Kidney (tissue), 22 donors: ENCODE measurements at places on chromosomes 2 and 18.

- H3K4me3 ChIP-seq = no peak overlapping the region
- no peaks in the 10 kb centered on the region for H3K27me3 ChIP-seq
- no peak overlapping the region for H3K27ac ChIP-seq
- DNase-seq = no peak
Observed at GRCh38 chr18:70139138-70139537, 66.3 kb downstream of the RTTN start.

GRCh38 chr2:30932870-30933269 is 125.6 kb upstream of the CAPN13 start:
- no peak overlapping the region for H3K27ac ChIP-seq
- DNase-seq = no peak
- no peak overlapping the region for H3K4me3 ChIP-seq
- no peaks in the 10 kb centered on the region for H3K4me1 ChIP-seq
- H3K27me3 ChIP-seq = no peaks in the 10 kb centered on the region

DNA sequence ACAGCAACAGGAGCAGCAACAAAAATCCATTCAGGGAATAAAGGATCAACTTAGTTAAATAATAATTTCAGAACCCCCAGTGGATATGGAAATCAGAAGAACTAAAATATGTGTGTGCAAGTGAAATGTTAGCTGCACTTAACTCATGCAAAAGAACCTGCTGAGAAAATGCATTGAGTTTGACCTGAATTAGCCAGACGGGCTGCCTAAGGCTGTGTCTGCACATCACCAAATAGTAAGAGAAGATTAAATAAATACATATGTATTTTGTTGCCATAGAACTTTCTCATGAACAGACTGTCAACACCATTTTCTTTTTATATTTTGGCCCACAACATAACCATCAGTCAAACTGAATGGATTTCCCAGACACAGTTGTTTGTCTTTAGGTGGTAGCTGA is 262.0 kb upstream of the PIK3C3 start:
- no peaks in the 10 kb centered on the region for H3K4me1 ChIP-seq
- no peak overlapping the region for H3K27ac ChIP-seq
- H3K36me3 ChIP-seq = no peaks in the 10 kb centered on the region
- H3K4me3 ChIP-seq = no peak overlapping the region

GRCh38 chr2:238019962-238020361 is 40.8 kb upstream of the SCLY start:
- no peak overlapping the region for H3K27ac ChIP-seq
- no peaks in the 10 kb centered on the region for H3K27me3 ChIP-seq
- no peak overlapping the region for H3K4me3 ChIP-seq
- no peaks in the 10 kb centered on the region for H3K36me3 ChIP-seq

- DNase-seq = no peak
- no peak overlapping the region for H3K4me3 ChIP-seq
- H3K4me1 ChIP-seq = no peaks in the 10 kb centered on the region
- H3K27me3 ChIP-seq = no peaks in the 10 kb centered on the region
- H3K27ac ChIP-seq = no peak overlapping the region
Observed at GRCh38 chr2:68734176-68734575, 435 bp upstream of the ARHGAP25 start.

DNA sequence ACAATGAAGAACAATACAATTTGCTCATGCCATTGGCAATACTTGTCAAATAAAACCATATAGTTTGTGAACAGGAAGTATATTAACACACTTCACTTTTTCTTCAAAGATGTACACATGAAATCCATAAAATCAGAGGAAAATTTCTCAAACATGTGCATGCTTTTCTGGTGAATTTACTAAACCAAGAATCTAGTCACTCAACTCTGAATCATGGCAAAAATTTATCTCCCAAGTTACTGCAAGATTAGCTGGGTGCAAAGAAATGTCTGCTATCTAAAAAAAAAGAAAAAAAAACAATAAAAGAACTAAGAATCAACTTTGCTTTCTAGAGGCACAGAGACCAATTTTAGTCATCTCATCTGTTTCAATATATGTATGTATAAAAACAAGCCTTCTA is 419.2 kb downstream of the NR4A2 start:
- H3K27ac ChIP-seq = no peak overlapping the region
- no peaks in the 10 kb centered on the region for H3K4me1 ChIP-seq
- H3K27me3 ChIP-seq = no peaks in the 10 kb centered on the region
- no peak overlapping the region for H3K4me3 ChIP-seq
- DNase-seq = no peak

DNA sequence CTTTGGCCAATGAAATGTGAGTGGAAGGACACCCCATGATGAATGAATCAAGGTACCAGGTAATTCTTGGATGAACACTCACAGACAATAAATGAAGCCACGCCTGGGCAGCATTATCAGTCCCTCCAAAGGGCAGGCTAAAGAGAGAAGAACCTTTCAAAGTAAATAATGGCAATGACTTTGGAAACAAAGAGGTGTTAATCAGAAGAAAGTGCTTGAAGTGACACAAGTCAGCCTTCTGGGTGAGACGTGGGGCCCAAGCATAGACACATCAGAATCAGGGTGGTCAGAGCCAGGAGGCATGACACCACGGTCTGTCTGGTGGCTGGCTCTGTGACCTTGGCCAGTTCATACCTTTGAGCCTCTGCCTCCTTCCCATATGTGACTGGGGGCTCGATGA is 103.3 kb downstream of the POLR1A start:
- no peaks in the 10 kb centered on the region for H3K27me3 ChIP-seq
- H3K36me3 ChIP-seq = no peaks in the 10 kb centered on the region
- peaks cover 16% of the 10 kb centered on the region for H3K4me1 ChIP-seq
- no peak for DNase-seq
- H3K4me3 ChIP-seq = no peak overlapping the region

DNA sequence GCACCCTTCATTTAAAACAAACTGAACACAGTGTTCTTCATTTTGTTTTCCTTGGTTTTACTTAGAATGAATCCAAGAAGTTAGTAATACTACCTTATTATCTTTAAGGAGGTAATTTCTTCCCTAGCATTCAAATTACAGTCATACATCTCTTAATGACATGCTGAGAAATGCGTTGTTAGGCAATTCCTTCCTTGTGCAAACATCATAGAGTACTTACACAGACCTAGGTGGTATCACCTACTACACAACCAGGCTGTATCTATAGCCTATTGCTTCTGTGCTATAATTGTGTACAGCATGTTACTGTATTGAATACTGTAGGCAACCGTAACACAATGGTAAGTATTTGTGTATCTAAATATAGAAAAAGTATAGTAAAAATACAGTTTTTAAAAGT is 8.4 kb upstream of the CABYR start:
- H3K27me3 ChIP-seq = no peaks in the 10 kb centered on the region
- no peak overlapping the region for H3K4me3 ChIP-seq
- no peaks in the 10 kb centered on the region for H3K36me3 ChIP-seq
- no peak overlapping the region for H3K27ac ChIP-seq

DNA sequence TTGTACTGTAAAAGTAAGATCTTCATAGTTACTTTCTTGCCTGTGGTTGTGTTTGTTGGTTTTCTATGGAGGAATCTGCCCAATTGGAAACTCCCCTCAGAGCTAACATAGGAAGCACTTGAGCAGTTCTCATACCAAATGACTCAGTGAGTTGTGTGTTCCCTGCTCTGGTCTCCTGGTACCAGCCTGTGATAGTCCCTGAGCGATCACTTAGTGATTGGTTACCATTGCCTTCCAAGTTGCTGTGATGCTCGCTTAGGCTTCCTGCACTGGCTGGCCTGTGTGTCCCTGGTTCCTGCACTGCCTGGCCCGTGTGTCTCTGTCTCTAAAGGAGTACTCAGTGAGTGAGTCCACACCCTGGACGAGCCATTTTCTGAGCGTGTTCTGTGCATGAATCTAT is 133.0 kb downstream of the MAP4K4 start:
- no peak overlapping the region for H3K4me3 ChIP-seq
- H3K4me1 ChIP-seq = no peaks in the 10 kb centered on the region
- H3K27ac ChIP-seq = no peak overlapping the region
- H3K27me3 ChIP-seq = no peaks in the 10 kb centered on the region
- no peak for DNase-seq

DNA sequence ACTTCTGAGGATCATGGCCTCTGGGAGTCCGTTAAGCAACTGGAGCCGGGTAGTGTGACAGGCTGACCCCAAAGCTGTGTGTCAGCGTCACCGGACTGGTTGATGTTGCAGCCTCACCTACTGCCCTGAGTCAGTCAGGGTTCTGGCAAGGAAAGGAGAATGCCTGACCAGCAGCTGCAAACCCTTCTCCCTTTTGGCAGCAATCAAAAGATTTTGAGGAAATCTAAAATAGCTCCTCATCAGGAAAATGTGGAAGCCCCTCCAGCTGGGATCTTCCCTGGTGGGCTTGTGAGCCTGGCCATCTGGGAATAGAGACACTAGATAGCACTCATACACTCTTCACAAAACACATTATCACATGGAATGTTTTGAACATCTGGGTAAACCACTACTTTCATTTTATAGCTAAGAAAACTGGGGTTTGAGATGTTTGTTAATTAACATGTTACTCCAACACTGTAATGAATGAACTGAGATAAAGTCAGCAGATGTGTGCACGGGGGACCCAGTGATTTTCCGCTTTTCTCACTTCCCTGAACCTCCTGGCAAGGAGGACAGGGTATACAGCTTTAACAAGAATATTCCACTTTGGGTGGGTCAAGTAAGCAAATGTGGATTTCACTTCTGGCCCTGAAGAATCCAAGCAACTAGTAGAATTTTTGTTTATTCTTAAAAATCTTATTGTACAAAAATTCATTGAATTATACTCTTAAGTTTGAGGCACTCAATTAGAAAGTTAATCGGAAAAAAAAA is 24.7 kb downstream of the CLUL1 start:
- peak; percentile 44 for DNase-seq
- no peaks in the 10 kb centered on the region for H3K27me3 ChIP-seq
- no peaks in the 10 kb centered on the region for H3K4me1 ChIP-seq
- H3K4me3 ChIP-seq = no peak overlapping the region
- no peak overlapping the region for H3K27ac ChIP-seq

GRCh38 chr2:190413421-190413820 is 5.3 kb downstream of the MFSD6 start:
- no peak overlapping the region for H3K4me3 ChIP-seq
- H3K27ac ChIP-seq = no peak overlapping the region
- H3K4me1 ChIP-seq = no peaks in the 10 kb centered on the region
- H3K27me3 ChIP-seq = peaks cover 9% of the 10 kb centered on the region
- H3K36me3 ChIP-seq = no peaks in the 10 kb centered on the region
